Bone marrow (tissue), 2 donors: ENCODE measurements at places on chromosomes 2 and 18.

DNA sequence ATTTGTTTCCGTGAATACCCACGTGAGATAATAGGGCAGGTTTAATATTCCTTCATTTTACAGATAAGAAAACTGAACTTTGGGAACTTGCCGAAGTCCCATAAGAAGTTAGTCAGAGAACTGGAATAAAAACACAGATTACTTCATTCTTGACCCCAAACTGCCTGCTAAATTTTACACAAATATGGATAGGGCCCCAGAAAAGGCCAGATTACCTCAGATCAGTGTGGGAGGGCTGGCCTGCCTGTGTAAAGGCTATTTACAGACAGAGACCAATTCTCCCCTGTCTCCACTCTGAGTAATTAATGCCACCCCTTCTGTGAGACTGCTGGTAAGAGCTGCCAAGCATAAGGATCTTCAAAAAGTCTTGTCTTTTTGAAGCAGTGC lies 139.2 kb downstream of the MGAT5 start:
- DNase-seq, result no peak

DNA sequence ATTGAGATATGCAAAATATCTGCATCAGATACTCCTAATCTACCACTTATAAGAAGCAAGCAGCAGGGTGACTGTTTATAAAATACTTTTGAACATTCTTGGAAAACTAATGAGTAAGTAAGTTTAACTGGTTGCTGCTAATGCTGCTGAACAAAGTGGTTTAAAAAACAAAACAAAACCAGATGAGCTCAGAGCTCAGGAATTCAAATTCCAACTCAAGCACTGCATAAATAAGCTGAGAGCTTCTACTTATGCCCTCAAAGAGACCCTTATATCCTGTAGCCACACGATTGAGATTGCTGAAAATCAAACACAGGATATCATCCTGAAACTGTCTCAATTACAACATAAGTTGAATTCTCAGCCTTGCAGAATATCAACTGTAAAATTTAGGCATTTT lies 62.3 kb upstream of the NYAP2 start:
- no peak for DNase-seq

GRCh38 chr2:3265471-3265870 lies 112.1 kb downstream of the EIPR1 start:
- no peak for DNase-seq

DNA sequence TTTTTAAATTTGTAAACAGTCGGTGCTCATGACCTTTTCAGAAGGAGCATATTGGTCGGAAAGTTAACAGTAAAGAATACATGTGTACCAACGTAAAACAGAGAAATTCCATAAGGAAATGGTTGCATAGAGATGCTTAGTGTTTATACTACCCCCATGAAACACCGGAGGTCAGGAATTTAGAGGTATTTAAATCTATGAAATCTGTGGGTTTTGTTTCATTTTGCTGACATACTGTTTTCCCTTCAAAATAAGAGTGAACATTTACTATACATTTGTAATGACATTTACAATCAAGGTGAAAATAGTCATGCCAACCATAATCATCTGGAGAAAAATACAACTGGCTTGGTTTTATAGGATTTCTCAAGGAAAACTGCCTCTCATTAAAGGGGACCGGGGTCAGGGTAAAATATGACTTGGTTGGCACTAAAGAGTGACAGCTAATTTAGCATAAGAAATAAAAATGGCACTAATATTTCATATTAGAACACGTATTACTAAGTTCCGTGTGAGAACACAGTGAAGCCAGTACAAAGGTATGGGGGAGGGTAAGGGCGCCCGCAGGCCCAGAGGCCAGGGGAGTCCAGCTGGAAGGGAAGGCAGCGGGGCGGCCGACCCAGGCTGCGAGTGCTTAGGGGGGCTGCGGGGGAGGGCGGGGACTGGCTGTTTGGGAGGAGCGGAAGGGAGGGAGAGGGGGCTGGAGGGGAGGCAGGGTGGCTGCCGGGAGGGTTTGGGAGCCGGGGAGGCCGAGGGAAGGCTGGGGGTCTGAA lies 1.1 kb upstream of the RNU4ATAC start:
- DNase-seq, result peak; percentile 39

GRCh38 chr2:215537611-215538010 lies 101.7 kb upstream of the FN1 start:
- no peak for DNase-seq

DNA sequence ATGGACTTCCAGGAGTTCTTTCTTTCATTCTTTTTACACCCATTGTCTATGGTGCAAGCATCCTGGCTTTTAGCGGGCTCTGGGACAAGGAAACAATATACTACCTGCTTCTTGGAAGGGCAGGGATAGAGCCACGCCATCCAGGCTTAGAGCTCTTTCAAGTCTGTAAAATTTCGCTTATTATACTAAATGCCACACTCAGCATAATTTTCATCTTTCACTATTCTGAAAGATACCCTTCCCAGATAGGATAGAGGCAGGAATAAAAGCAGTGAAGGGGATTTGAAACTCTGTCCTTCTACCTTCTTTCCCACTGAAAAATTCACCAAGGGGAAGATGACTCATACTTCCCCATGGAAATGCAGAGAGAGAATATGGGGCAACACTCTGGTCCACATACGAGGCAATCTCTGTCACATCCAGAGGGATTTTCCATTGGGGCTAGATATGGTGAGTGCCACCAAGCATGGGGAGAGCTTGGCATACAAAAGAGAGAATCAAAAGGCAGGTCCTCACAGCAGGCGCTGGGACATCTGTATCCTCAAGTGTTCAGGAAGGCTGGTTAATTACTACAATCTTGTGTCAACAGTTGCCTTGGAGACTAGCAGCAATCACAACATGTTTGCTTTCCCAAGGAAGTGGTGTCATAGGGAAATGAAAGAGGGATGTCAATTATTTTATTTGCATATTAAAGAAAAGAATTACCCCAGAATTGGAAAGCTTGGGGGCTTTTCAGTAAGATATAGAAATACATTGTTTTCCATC lies 127.6 kb downstream of the TDRD15 start:
- no peak for DNase-seq

DNA sequence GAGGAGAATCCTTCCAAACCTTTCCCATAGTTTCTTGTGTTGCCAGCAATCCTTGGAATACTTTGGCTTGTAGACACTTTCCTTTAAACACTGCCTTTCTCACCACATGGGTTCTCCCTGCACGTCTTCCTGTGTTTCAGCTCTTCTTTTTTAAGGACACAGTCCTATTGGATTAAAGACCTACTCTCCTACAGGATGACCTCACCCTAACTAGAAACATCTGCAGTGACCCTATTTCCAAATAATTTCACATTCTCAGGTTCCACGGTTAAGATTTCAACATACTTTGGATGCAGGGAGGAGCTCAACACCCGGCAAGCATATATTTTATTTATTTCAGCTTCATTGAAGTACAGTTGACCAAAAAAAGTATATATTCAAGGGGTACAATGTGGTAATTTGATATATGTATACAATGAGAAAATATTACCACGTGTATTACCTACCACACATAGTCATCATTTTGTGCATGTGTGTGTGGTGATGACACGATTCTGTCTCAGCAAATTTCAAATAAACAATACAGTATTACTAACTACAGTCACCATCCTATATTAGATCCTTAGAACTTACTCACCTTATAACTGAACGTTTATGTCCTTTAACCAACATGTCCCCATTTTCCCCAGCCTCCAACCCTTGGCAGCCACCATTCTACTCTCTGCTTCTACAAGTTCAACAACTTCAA lies 745.0 kb downstream of the CBLN2 start:
- no peak for DNase-seq

- DNase-seq, result no peak
Observed at GRCh38 chr18:38884050-38884449, 1318.5 kb upstream of the CELF4 start.

DNA sequence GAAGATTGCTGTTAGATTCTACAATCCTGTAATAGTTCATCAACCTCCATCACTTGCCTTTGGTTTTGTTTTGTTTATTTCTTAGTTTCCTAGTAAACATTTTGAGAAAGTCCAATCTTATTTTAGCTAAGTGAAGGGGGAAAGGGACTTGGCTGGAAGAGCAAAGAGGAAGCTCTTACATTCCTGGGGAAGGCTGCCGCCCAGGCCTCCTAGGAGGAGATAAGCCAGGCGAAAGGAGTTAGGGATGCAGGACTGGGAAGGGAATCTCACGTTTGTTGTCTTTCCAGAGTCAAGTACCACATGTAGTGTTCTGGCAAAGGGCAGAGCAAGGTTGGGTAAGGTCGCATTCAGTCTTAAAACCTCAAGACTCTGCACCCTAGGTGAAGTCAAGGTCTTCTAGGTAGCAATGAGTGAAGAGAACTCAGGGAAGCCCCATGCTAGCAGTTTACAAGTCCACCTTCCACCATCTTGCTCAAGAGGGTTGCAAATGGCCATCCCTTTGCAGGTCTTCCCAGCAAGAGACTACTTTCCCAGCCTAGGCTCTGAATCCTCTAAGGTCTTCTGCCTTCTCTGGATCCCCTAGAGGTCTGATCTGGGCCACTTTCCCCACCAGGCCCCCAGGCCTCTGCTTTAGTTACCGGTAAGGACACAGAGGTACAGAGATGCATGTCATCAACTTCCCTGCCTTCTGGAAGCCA lies 320.7 kb downstream of the CYP26B1 start:
- DNase-seq, result no peak

DNA sequence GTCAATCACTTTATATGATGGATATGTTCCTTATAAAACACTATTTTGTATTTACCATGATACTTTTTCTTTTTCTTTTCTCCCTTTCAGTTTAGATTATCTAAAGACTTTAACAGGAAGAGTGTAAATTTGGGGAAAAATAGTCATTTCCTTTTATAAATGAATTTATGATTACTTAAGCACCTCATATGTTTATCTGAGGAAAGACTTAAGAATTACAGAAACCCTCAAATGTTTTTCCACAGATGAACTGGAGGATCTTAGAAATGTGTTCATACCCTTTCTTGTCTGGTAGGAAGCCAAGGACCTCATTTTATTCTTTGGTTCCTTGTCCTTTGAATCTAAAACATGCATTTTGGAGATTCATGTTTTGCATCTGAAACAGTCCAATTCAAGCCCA lies 36.7 kb downstream of the MAPRE2 start:
- no peak for DNase-seq

DNA sequence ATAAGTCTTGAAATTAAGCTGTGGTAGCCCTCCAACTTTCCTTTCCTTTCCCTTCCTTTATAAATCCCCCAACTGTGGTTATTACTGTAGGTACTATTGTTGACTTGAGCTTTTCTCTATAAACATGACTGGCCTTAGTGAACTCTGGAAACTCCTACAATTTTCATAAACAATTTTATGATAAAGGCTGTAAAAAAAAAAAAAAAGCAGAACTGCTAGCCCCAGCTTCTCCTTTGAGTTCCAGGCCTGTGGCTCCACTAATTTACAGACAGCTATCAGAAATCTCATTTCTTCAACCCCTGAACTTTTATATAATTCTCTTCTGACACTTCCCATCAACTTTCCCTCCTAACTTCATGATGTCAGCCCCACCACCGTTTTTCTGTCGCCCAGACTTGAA lies 174.3 kb downstream of the IKZF2 start:
- no peak for DNase-seq

- DNase-seq, result no peak
Observed at GRCh38 chr2:230696670-230697069, 16.0 kb upstream of the CAB39 start.

DNA sequence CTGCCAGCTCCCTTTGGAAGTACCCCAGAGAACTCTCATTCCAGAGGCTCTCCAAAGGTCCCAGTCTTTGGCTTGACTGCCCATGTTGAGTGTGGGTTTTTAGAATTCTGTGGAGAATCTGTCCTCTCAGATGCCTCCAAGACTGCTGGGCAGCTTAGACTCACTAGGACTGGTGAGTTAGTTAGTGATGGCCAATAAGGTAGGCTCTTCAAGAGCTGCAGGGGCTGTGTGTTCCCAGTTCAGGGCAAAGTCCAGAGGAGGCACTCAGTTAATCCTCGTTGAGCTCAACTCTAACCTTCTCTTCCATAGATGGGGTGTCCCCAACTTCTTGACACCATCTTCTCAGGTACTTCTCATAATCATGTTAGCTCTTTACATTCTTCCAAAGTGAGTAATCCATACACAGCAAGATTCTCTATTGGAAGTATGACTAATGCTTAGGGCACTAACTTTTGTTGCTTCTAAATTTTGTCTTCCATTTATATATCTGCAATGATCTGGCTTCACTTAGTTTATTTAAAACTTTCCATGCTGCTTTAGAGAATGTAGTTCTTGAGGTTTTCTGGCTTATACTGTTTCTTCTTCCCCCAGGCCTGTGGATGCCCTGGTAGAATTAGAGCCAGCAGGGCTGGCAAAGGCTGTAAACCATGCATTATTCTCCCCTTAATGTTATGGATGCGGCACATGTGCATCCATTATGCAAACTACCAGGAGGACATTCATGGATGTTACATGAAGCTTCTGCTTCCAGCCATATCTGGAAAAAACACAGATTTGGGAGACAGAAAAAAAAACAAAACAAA lies 88.9 kb downstream of the POLE4 start:
- DNase-seq, result no peak

- DNase-seq, result no peak
Observed at GRCh38 chr2:132766573-132766972, 96.6 kb upstream of the LYPD1 start.

- DNase-seq, result no peak
Observed at GRCh38 chr2:179561702-179562101, 297.1 kb upstream of the SESTD1 start.

DNA sequence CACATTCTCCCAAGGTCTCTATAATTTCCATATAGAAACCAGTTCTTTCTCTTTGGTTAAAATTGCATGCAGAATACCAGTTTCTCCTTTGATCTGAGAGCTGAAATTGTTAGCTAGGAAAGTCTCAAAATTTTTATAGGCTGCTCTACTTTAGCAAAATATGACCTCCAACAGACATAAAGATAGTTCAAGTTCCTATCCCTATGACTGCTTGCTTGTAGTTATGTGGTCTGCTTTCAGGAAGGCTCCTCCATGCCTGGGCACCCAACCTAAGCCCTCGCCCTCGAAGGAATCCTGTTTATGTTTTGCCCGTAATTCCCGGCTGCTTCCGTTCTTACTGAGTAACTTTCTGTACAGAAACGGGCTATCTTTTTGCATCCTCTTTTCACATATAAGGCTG lies 28.0 kb upstream of the LTBP1 start:
- DNase-seq, result no peak

- no peak for DNase-seq
Observed at GRCh38 chr2:3666613-3666975, 8.6 kb downstream of the ALLC start.

DNA sequence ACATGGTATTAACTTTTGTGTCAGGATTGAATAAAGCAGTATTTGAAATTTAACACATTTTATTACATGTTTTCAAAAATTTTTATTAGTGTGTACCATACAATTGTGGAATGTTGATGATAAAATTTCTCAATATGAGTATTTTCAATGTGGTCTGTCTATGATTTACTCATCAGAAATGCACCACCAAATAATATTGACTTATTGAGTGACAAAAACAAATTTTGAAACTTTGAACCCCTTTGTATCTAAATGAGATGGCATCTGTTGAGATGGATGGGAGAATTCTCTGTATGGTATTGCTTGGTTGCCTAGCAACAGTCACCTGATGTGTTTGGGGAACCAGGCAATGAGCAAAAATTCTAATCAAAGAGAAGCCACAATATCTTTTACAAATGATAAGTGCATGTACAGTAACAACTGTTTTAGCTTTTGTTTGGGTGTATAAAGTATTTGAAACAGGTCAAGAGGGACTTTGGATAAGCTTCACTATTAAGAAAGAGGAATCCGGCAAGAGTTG lies 400.1 kb downstream of the CCDC85A start:
- DNase-seq, result no peak
